Stimulated activated CD4-positive, alpha-beta T cell treated with anti-CD3 and anti-CD28 coated beads, Interleukin-4, amount 100 ng/mL, for 48 hours (primary cell): ENCODE measurements at places on chromosomes 11 and 22.
A peak's percentile ranks its signal among the peaks of the same experiment; 100 is the strongest.

GRCh38 chr11:69259096-69259495, 34.9 kb upstream of the MYEOV start:
- DNase-seq: no peak

GRCh38 chr11:64665411-64665821, 57.6 kb downstream of the NRXN2 start:
- no peak for DNase-seq

DNA sequence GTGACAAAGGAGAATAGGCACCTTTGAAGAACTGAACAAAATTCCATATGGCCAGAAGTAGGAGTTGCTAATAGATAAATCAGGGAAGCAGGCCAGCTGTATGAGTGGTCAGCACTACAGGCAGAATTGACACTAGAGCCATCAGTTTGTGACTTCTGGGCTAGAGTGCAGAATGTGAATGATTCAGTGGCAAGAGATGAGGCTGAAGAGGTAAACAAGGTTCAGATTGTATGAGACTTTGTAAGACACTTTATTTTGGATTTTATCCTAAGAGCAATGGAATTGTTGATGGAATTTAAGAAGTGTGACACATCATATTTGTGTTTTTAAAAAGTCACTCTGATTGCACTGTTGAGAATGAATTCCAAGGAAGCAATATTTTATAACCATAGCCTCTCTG, 12.9 kb downstream of the BIRC3 start:
- no peak for DNase-seq

DNA sequence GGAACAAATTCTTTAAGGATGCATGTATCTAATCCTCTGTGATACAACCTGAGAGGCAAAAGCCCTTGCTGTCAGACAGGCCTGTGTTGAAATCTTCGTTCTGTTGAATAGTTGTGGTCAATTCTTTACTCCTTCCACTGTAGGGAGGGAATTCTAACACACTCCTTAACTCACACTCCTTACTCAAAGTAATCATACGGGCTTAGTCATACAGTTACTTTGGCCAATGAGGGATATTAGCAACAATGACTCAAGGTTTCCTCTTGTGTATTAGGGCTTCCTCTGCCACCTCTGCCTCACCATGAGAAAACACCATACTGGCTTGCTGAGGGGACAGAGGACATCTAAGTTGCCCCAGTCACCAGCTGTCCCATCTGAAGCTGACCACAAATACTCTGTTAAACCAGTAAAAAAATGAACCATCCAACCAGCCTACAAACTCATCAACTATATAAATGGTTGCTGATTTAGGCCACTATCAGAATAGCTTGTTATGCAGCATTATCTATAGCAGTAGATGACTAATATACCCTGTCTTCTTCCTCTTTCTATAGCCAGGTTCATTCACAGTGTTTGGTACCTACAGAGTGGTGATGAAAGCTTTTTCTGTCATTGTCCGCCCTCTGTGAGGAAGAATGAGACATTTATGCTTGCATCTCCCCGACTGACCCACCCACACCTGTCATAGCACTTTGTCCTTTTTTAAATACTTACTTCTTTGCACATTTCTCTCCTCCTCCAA, 322.8 kb upstream of the SYN3 start:
- DNase-seq: no peak

GRCh38 chr22:19604711-19605268, 80.6 kb upstream of the CLDN5 start:
- DNase-seq: no peak

DNA sequence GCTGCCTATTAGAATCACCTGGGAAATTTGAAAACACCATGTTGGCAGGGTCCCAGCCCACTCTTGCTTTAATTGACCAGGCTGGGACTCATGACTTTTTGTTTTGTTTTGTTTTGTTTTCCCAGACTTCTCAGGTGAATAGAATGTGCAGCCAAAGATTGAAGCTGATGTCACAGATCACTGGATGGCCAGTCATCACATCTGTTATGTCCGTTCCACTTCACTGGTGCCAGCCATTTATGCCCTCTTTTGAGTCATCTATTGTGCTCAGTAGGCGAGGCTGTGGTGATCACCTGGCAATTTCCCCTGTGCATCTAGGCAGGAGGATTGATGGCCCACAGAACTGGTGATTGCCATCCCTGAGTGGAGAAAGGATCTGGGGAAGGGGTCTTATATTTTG, 297.3 kb downstream of the INSC start:
- no peak for DNase-seq

DNA sequence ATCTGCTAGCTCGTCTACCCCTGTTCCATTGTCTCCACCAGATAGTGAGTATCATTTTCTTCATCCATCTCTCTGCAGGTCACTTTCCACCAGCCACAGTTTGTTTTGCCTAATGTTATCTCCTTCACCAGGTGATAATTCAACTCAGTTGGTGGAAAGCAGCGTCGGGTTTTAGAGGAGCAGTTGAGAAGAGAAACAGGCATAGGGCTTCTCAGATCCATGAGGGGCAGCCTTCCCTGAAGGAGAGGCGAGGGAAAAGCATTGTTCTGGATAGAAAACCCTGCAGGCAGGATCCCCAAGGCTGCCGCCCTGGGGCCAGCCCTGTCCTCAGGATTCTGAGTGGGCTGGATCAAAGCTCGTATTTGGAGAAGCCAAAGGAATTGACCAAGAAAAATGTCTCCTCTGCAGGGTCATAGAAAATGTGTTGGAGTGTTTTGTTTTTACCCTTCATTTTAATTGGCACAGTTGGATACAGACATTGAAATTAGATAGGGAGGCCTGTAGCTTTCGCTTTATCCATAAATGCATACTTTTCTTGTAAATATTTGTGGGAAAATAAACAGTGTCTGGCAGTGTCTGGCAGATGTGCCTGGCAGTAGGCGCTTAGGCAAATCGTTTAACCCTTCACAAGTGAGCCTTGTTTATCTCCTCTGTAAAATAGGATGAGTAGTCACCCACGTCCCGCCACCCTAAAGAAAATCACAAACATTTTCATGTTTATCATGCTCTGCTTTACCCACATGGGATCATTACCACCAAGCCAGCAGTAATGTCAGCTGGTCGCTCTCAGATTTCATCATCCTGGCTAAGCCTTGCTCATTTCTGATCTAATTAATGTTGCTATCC, 73.4 kb upstream of the TTC12 start:
- DNase-seq: no peak

DNA sequence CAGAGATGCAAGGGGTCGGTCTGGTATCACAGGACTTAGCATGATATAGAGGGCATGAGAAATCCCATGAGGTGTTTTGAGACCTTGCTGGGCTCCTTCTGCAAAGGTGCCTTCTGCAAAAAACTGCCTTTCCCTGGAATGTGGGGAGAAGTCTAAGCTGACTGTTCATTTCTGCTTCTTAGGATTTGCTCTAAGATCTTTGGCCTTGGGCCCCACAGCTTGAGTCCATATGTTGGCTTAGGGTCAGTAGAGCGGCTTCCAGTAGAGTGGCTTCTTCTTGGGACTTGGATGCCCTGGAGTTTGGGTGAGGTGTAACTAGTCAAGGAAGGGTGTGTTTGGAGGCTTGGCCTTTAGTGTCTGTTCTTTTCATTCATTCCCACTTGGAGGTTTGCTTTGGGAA, 37.0 kb downstream of the AMPD3 start:
- DNase-seq: no peak

DNA sequence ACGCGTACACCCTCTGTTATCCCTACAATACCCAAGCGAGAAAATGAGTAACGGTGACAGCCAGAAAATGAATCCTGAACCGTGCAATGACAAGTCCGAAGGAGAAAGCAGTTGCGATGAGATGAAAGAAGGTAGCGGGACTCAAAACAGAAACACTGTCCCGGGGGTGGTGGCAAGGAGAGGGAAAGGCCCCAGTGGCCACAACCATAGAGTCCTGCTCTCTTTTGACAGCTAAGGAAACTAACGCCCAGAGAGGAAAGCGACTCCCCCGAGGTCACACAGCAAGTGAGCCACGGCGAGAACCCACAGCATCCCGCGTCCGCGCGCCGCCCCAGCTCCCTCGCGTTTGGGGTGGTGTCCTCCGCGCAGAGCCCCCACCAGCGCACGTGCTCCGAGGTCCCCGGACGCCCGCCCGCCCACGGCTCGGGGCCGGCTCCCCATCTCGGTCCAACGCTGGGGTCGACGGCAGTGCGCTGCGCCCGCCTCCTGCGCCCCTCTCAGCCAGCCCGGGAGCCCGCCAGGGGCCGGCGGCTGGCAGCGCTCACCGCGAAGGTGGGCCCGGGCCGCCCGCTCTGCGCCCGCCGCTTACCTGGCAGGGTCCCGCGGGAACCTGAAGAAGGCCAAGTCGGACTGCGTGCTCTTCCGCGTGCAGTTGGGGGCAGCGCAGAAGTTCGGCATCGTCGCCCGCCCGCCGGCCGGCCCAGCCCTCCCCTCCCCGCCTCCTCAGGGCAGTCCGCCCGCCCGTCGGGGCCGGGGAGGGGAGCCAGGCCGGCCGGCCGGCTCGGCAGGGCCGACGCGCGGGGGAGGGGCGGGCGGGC, 564 bp downstream of the THAP12 start:
- DNase-seq: peak; percentile 34

DNA sequence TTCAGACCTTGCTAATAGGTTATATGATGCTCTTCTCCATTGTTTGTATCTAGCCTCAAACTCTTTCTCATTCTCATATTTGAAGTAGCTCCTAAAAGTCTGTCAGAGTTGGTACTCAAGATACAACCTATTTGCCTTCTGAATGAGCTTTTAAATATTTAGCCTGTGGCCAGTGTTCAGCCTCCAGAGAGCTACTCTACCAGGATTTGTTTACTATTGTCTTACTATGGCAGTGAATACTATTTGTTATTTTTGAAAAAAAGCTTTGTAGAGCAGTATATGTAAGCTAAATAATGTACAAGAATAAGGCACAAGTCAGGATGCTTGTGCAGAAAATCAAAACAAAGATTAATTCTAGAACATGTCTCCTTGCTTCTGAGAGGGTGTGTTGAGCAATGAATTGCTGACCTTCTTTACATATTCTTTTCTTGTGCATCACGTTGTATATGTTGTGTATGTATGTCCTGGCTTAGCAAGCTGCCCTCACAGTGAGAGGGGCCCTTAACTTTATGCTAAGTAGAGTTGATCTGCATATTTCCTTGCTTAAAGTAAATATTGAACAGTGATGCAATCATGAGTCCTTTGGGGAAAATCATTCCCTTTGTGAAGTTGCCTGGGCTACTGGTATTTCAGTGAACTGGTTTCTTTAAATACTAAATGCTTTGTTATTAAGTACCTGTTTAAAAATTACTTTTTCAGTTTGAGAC, 438.0 kb downstream of the LUZP2 start:
- DNase-seq: no peak

GRCh38 chr11:65516135-65516968, 8.5 kb upstream of the SCYL1 start:
- DNase-seq: no peak
